Activated B cell treated with CpG ODN at 0.5 μM for 24 hours (primary cell): ENCODE measurements at places on chromosomes 11 and 22.
A peak's percentile ranks its signal among the peaks of the same experiment; 100 is the strongest.

DNA sequence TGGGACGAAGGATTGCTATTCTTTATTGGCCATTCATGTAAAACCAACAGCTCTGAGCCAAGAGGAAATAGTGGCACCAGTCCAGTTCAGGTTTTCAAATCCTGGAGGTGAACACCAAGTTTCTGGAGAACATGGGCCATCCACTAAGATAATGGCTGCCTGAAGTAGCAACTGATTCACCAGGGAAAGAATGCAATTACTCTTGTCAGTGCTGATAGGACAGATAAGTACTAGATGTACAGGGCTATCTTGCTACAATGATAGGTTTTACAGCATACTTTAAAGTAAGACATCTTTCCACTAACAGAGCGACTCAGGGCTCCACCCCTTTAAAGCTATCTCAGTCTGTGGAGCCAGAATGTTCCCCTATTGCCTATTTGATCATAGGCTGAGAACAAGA, 36.8 kb upstream of the APOA1 start:
- no peak for DNase-seq

GRCh38 chr22:30444632-30445437, 19.3 kb downstream of the MTFP1 start:
- no peak for DNase-seq

DNA sequence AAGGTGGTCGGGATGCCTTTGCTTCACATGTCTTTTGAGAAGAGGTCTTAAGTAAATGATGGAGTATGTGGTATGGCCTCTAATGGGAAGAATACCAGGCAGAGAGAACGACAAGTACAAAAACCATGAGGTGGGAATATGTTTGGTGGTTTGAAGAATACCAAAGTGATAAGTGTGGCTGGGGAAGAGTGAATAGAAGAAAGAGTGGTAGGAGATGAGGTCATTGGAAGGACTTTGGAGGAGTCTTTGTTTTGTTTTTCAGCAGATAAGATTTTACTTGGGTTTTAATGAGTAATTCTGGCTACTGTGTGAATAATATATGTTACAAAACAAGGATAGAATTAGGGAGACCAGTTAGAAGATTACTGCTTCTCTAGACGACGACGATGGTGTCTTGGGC, 515.4 kb downstream of the RAB38 start:
- DNase-seq, result no peak

- DNase-seq, result no peak
Measured at GRCh38 chr11:76150141-76150540, 56.2 kb downstream of the WNT11 start.

DNA sequence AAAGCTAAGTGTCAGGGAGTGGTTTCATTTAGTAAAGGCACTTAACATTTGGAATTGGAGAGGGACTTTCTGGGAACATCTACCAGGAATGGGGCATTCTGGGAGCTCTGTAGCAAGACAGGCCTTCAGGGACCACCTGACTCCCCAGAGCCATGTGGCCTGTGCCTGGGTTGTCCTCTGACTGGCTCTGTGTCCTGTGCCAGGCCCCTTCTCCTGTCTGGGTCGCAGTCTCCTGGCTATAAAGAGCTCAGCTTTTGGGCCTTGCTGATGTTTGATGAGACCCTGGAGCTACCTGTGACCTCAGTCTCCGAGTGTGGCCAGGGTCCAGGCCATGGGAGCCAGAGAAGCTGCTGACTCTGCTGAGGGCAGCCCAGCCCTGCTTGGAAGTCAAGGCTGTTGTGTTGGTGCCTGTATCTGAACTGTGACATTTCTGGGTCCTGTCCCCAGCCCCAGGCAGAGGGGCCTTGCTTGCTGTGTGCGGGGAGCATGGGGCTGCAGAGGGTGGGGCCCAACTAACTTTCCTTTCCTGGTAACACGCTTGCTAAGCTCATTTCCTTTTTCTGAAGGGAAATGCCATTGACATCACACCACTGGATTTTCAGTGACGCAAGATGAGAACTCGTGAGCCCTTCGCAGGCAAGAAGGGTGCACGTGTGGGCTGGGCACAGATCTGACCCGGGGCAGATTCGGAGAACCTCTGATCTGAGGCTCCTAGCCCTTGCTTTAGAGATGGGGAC, 41.3 kb downstream of the LRRC32 start:
- DNase-seq, result peak; percentile 55

- no peak for DNase-seq
Measured at GRCh38 chr22:44594951-44595350, 96.9 kb upstream of the RTL6 start.

- no peak for DNase-seq
Measured at GRCh38 chr11:64998690-64999431, 2.1 kb upstream of the BATF2 start.

DNA sequence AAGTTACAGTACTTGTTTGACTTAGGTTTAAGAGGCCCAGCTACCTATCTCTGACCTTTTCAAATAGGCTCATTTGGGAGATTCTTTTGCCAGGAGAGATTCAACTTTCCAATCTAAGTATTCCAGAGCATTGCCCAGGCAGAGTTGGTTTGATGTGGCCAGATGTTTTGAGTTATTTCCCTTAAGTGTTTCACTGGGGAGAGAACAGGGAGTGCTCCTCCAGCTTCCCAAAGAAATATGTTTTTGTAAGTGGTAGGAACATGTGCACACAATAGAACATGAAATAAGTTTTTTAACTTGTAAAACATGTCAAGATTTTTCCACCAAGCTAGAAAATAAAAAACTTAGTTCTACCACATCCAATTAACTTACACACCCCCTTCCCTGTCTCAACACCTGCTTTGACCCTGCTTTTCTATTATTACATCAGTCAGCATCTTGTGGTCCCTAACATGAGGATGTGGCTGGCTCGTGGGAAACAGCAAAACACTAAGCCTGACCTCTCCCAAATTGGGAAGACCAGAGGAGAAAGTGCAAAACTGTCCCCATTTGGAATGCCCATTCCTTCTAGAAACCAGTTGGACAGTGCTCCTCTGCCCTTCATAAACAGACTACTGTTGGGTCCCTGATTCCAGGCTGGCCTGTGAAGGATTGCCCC, 70.4 kb upstream of the RASSF10 start:
- DNase-seq, result no peak

- no peak for DNase-seq
Measured at GRCh38 chr22:44892243-44892642, 117.6 kb downstream of the PHF21B start.

- DNase-seq, result no peak
Measured at GRCh38 chr22:44776605-44777363, 24.4 kb downstream of the ARHGAP8 start.

GRCh38 chr22:42610186-42610585, 4.5 kb downstream of the POLDIP3 start:
- no peak for DNase-seq

DNA sequence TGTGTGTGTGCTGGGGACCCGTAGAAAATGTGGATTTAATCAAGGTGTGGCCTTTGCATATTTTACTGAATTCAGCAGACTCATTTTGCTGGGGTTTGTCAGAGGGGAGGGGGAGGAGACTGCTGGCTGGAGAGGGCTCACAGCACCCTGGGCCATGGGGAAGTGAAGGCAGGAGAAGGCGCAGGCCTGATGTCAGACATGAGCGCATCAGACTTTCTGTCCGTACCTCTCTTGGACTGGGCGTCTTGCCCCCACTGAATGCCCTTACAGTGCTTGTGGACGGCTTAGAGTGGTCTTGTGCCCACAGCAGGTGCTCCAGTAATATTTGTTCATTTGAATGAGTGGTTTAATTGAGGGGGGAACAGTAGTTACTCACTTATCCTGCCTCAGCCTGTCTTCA, 75.2 kb downstream of the TEAD1 start:
- no peak for DNase-seq

GRCh38 chr11:129861702-129862522, 33.5 kb downstream of the NFRKB start:
- DNase-seq, result no peak

- no peak for DNase-seq
Measured at GRCh38 chr22:25208743-25209505, 9.3 kb downstream of the CRYBB3 start.

DNA sequence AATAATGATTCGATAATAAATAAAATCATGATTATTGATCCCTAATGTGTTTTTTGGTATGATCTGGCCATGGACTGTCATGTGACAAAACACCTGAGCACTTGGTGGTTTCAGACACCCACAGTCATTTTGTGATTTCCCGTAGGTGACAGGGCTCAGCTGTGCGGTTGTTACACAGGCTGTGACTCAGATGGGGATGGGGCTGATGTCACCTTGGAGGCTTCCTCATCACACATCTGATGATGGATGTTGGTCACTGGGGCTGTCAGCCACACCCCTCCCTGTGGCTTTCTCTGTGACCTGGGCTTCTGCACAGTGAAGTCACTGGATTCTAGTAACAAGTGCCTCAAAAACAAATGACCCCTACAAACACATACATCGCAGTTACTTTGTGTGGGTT, 995.1 kb downstream of the BRD1 start:
- no peak for DNase-seq

- DNase-seq, result no peak
Measured at GRCh38 chr22:37328017-37328416, 45.7 kb downstream of the CYTH4 start.

DNA sequence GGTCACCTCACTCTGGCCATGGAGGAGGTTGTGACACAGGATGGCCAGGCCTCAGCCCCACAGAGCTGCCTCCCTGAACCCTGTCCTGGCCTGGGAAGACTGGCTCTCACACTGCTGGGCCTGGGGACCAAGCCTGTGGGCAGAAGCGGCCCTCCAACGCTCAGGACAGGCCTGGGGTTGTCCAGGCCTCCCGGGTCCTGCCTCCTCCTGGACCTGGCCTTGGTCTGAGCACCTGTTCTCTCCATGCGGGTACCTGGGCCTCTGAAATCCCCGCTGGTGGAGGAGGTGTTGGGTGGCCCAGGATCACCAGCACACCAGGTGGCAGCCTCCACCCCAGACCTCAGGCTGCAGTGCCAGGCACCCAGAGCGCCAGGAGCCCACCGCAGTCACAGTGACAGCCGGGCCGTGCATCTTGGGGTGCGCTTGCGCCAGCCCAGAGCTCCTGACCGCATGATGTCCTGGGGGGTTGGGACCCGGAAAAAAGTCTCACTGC, 16.1 kb upstream of the PIM3 start:
- DNase-seq, result no peak

- no peak for DNase-seq
Measured at GRCh38 chr11:116257883-116258282, 514.9 kb downstream of the BUD13 start.

- DNase-seq, result no peak
Measured at GRCh38 chr22:31367426-31367825, 21.3 kb upstream of the PATZ1 start.
